Right ventricle myocardium inferior (tissue), 1 donor: ENCODE measurements at places on chromosomes 12 and 14.

DNA sequence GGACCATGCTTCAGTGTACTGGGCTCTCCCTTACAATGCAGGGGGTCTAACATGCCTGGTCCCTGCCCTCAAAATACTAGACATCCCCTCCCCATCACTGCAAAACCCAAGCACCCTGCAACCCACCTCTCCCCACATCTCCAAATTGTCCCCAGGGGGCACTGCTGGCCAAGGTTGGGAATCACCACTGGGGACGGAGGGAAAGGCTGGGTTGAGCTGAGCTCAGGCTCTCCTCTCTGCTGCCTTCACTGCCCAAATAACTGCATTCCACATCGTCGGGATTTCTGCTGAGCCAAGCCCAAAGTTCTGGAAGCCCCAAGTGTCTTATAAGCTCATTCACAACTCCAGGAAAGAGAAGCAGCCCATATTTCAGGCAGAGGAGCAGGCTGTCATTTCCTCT, 69.6 kb downstream of the NT5DC3 start:
- peak; percentile 62 for DNase-seq

DNA sequence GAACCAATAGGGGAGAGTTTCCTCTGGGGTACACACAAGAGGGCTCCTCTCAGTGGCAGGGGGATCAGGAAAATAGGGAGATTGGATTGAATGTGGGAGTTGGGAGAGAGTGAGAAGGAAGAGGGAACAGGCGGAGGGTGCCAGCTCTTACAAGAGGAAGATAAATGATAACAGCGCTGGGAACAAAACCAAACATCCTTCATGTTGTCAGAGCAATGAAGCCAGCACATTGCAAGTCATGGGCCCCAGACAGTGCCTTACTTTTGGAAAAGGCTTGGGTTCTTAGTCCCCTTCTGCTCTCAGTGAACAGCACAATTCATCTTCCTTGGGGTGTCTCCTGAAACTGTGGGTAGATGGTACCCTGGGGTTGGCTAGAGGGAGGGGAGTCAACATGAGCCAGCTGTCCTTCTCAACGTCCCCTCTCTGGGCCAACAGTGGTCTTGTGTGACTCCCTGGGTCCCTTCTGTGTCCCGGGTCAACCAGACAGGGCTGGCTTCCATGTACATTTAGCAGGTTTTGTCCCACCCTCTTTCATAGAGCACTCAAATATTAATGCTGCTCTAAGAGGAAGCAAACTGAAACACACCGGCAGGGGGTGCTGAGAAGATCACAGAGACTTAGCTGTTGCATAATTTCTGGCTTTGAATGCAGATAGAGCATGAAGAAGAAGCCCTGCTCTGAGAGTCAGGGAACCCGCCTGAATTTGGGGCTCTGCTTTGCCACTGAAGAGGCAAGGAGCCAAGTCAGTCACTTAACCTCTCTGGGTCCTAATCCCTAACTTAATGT, 138.5 kb downstream of the ESRRB start:
- DNase-seq: no peak

DNA sequence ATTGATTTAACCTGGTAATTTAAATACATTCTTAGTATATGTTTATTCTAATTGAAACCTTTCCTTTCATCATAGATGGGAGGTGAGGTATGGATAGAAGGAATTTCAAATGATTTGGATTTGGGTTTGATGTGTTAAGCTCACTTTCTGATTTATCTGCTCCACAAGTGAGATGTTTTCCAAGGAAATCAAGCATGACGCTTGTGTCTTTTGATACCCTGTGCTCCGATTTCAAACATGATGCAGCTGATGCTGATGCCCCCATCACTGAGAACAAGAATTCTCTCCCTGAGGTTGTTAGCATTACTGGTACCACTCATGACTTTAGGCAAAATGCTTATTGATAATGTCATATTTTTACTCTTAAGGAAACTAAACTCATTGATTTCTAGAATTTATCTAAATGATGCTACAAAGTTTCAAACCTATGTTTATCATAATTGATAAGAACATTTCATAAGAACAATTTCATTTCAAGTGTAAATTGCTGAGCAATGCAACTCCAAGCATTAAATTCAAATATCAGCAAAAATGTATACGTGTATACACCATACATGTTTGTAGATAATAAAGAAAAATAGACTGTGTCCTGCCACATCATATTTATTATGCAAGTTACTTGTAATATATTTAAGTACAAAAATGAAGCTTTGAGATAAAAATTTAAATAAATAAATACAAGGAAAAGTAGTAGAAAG, 75.5 kb upstream of the LRIG3 start:
- DNase-seq: no peak

GRCh38 chr14:34023824-34024767, 73.2 kb upstream of the EGLN3 start:
- no peak for DNase-seq

DNA sequence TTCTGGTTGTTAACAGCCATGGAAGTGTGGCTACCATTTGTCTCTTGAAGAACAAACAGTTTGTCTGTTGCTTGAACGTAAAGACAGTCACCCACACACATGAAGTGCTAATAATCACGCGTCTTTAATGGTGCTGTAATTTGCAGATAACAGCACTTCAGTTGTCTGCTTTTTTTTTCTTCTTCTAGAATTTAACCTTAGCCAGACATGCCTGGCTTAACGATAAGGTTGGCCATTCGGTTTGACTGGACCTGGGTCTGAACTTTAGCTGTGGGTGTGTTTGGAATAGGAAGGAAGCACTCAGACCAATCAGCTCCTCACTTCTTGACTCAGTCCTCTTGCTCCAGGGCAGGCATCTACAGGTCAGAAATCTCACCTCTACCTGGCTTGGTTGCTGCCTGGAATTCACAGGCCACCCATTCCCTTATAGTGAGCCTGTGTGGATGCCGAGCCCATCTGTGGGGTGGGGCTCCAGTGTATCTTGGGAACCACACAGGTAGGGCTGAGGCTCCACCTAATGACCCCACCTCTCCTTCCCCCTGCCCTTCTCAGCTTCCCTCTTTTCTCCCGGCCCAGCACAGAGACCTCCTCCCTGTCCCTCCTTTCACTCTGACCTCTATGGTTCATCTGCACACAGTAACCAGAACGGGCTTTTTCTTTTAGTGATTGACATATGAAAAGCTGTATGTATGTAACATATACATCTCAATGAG, 246.4 kb upstream of the PWP1 start:
- DNase-seq: no peak

DNA sequence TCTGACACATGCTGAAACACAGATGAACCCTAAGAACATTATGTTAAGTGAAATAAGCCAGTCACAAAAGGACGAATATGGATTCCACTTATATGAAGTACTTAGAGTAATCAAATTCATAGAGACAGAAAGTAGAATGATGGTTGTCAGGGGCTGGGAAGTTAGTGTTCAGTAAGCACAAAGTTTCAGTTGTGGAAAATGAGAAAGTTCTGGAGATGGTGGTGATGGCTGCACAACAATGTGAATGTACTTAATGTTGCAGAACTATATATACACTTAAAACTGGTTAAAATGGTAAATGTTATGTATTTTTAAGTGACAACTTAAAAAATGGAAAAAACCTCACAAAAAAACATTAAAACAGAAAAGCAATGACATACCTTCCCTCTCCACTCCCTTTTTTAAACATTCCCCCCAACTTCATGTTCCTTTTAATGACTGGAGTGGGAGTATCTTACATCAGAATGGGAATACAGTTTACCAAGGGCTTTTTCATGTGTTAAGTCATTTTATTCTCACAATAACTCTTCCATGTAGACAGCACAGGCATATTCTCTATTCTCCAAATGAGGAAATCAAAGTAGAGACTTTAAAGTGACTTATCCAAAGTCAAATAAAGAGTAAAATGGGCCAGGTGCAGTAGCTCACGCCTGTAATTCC, 24.0 kb downstream of the BTBD7 start:
- no peak for DNase-seq

DNA sequence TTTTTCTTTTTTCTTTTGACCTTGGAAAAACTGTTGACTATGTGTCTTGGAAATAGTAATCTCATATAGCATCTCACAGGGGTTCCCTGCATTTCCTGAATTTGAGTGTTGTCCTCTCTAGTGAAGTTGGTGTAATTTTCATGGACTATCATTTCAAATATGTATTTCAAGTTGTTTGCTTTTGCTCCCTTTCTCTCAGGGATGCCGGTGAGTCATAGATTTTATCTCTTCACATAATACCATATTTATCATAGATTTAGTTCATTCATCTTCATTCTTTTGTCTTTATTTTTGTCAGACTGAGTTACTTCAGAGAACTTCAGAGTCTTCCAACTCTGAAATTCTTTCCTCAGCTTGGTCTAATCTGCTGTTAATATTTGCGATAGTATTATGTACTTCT, 1320.6 kb downstream of the LRFN5 start:
- DNase-seq: no peak

GRCh38 chr12:14710632-14711320, 14.4 kb upstream of the GUCY2C start:
- no peak for DNase-seq

DNA sequence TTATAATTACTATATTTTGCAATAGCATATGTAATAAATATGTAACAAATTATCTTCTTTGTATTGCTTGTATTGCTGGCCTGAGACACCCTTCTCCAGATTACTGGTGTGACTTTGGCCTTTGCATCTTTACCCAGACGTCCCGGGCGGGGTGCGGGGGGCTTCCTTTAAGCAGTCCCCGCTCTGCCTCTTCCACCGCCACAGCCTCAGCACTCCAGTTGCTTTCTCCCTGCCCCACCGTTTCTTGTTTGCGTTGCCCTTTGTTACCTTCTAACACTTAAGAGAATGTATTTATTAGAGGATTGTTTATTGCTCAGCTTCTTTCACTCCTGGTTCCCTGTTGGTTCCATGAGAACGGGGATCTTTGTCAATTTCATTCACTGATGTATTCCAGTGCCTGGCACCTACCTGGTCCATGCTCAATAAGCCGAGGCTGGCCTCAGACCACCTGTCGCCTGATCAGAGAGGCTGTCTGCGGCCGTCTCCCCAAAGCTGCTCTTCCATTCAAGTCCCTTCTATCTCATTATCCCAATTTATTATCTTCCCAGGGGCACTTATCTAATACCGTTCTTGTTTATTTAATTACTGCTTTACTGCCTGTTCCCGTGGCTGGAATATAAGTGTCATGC, 100.5 kb upstream of the RFLNA start:
- DNase-seq: no peak

- no peak for DNase-seq
Measured at GRCh38 chr12:44929236-44929885, 53.2 kb upstream of the NELL2 start.

GRCh38 chr12:111519083-111519482, 80.0 kb downstream of the ATXN2 start:
- DNase-seq: no peak

DNA sequence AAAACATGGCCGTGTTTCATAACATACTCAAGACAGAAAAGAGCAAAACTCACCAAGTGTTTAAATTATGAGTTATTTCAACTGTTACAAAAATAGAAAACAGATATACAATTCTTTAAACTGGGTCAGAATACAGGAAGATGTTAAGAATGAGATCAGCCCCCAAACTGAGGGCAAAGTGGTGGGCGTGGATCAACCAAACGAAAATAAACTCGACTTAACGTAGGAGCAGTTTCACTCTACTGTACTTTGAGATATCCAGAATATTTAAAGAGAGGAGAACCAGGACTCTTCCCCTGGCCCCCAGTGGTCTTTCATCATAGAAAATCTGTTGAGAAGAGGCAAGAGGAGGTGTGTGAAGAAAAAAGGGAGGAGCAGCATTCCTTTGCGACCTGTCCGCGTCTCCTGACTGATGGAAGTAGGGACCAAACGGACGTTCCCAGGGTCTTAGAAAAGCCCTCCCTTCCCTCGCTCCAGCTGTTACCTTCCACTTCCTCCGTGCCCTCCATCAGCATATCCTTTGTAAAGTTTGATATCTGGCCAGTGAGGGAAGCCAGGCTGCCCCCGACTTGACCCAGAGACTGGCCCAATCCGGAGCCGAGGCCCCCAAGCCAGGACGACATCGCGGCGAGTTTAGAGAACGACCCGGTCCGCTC, 668 bp downstream of the TRIP11 start:
- no peak for DNase-seq

DNA sequence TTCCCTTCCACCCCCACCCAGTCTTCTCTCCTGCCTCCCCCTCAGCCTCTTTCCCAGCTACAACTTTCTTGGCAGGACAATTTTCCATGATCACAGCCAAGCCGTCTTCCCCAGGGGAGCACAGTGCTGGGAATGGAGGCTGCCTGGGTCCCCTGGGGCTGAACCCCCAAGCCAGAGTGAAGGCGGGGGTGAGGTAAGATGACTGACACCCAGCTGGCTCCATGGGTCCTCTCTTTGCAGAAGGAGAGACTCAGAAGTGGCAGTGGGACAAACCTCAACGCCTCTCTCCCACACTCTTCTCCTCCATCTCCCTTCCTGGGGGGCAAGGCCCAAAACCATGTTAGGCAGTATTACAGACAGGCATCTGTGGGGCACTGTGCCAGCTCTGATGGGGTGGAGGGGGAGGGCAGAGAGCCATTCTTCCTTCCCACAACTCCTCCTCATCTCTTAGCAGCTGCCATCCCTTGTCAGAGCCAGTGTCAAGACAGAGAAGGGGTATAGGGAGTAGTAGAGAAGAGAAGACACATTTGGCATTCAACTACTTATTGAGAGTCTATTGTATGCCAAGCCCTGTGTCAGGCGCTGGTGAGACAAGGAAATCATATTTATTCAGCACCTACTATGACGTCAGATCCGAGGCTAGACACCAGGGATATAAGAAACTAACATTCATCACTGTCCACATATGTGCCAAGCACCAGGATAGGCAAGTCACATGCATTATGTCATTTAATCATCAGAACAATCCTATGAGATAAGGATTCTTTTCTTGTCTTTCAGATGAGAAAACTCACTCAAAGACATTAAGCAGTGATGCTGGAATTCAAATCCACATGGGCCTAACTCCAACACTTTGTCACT, 3.6 kb downstream of the ITGA7 start:
- no peak for DNase-seq

DNA sequence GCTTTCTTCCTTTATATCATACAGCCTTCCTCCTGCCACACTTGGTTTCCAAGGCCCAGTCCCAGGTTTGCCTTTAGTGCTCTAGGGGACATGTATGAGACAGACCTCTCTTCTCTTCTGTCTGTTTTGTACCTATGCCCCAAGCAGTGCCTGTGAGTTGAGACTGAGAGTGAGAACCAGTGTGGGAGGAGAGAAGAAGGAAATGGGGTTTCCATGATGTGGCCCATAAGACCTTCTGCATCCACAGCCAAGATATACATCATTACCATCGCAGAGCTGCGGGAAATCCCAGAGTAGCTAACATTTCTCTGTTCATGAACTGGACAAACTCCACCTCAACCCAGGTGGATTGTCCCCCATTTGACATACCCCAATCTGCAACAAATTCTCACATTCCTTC, 2.8 kb downstream of the TESPA1 start:
- no peak for DNase-seq

DNA sequence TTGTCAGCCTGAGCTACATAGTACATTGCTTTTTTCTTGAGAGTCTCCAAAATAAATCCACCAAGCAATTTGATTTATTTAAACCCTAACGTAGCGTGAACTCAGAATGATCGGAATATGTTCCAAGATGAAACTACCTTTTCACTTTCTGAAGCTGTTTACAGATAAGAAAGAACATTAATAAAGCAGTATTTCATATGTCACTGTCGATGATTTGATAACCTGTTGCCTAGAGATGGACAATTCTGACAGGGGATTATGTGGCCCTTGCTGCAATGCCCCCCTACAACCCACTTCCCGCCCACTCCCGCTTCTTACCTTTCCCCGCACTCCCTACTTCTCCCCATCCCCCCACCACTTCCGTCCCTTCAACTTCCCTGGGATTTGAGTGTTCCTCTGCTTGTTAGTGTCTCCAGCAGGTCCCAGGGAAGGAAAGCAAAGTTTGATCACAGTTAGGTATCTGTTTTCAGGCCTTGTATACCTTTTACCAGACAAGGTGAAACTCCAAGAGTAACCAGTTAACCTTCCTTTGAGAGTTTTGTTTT, 229.2 kb upstream of the HMGA2 start:
- no peak for DNase-seq
